Fibroblast of villous mesenchyme (primary cell): ENCODE measurements at places on chromosomes 3 and 15.
A peak's percentile ranks its signal among the peaks of the same experiment; 100 is the strongest.

- DNase-seq: no peak
These were observed 61.6 kb upstream of the LRRFIP2 start for GRCh38 chr3:37236024-37236423.

- DNase-seq: no peak
These were observed 58.1 kb upstream of the CA12 start for GRCh38 chr15:63439536-63440264.

GRCh38 chr15:36428102-36428845 is 151.2 kb upstream of the CDIN1 start:
- DNase-seq: peak; percentile 98

DNA sequence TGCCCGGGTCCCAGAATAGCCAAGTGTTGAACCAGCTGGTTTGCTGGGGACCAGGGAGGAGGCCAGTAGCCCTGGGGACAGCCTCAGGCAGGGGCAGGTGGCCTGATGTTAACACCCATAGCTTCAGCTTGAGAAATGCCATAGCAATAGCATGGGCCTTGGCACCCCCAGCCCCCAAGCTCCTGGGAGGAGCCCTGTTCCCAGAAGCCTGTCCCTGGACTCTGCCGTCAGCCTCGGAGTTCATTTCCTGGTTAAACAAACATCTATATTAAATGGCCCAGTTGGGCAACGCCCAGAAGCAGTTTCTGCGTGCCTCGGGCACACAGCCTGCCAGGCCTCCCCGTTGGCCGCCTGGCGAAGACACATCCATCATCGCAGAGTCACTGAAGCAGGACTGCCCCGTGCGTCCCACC is 58.2 kb downstream of the FGD5 start:
- no peak for DNase-seq

GRCh38 chr3:23385327-23385726 is 182.2 kb downstream of the UBE2E2 start:
- no peak for DNase-seq

DNA sequence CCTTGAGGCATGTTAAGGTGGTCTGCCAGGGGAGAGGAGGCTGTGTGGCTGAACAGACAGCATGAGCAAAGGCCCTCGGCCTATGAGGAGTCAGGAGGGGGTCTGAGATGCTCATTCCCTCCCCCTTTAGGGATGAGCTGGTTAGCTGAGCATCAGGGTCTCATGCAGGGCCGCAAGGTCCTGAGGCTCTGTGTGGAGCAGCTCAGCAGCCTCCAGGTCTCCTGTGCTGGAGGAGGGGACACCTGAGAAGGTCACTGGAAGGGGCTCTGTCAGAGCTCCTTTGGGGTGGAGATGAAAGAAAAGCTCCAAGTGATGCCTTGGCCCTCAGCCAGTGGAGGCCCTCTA is 67.1 kb downstream of the RASGRF1 start:
- no peak for DNase-seq

GRCh38 chr15:55282284-55282833 is 7.3 kb downstream of the RAB27A start:
- peak; percentile 96 for DNase-seq

- DNase-seq: no peak
These were observed 79.2 kb upstream of the OCA2 start for GRCh38 chr15:28178290-28178689.

GRCh38 chr3:102074946-102075345 is 225.6 kb downstream of the NFKBIZ start:
- peak; percentile 91 for DNase-seq

DNA sequence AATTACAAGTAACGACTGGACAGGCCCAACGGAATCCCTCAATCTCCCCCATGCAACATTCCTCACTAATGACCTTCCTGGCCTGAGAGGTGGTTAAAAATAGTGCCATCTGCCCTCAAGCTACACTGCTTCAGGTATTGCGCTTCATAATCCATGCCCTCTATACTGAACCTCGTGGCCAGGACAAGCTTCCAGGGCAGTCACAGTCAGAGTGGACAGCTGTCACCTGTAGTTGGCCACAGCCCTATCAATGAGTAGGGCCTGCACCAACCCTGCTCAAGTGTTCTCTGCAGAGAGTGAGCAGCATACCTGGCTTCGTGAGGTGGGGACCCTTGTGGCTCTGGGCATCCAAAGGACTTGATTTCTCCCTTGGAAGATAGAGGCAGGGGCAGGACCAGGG is 46.9 kb upstream of the SEMA4B start:
- DNase-seq: no peak

GRCh38 chr3:190360228-190360627 is 27.7 kb upstream of the CLDN16 start:
- DNase-seq: no peak

DNA sequence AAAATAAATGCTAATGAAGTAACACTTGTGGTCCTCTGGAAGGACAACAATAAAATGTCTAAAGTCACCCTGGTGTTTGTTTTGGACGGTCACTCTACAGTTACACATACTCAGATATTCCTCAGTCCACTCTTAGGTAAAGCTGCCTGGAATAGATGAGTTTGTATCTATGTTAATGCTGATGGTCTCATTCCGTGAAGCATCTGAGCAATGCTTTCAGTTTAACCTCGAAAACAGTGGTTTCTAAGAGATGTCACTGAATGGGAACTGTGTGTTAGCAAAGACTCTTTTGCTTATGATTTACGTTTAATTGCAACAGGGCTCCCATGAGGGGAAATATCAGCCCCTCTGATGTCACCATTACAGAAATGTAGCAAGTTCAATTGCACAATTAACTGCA is 49.1 kb downstream of the FBN1 start:
- peak; percentile 67 for DNase-seq

- DNase-seq: no peak
These were observed 290.8 kb downstream of the NFKBIZ start for GRCh38 chr3:102140116-102140515.

GRCh38 chr3:134885877-134886621 is 91.0 kb downstream of the EPHB1 start:
- no peak for DNase-seq

DNA sequence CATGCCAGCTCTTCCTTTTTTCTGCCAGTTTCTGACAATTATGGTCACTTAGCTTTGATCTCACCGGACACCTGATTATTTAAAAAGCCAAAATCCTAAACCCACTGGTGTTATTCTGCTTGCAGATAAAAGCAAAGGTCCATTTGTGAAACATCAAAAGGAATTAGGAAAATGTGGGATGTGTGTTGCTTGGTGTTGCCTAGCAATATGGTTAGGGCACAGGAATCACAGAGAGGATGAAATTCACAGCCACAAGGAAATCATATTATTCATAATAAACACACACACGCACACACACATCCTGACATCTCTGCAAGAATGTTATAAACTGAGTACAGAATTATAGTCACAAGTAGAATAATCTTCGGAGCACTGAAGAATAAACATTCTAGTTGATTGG is 89.3 kb upstream of the BHLHE40 start:
- DNase-seq: no peak

DNA sequence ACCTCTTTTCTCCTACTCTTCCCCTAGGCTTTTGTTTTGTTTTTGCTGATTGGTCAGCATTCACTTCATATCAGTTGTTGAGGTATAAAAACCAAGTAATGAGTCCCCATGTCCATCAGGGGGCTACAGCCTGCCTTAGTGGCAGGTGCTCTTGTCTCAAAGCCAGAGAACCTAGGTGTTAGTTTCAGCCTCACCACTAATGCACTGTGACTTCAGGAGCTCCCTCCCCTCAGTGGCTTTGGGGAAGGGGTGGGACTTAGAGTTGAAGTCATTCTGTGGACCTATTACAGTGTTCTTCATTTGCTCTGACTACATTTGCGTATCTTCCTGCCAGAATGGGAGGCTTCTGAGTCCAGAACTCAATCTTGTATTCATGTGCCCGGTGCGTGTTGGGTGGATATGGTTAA is 41.6 kb downstream of the NR2C2 start:
- no peak for DNase-seq

- DNase-seq: no peak
These were observed 1.4 kb upstream of the MUC13 start for GRCh38 chr3:124935794-124936542.

GRCh38 chr3:72343078-72343477 is 505.2 kb downstream of the SHQ1 start:
- DNase-seq: no peak

DNA sequence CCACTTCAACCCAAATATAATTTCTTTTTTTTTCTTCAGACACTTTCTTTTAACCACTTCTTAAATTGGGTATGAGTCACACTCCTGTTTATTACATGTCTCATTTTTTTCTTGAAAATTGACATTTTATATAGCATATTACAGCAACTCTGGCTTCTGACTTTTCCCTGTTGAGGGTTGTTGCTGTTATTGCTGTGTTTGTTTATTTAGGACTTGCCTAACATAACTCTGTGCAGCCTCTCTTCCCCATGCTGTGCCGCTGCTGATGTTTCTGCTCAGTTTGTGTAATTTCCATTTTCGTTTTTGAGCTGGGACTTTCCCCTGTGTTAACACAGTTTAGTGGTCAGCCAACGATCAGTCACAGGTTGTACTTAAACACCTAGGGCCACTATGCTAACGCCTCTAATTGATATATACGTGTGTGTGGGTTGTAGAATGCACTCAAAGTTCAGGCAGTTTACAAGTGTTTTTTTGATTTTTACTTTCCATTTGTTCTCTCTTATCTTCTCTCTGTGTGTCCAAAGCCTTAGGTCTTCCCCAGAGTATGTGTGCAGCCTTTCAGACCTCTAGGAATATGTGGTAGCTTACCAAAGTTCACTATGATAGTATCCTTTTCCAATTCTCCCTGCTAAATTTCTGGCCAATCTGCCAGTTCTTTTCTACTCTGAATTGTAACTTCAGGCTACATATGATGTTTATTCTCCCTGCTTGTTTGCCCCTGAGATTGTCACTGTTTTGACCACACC is 337.2 kb downstream of the ZBTB20 start:
- DNase-seq: peak; percentile 68

GRCh38 chr3:181716966-181717365 is 5.2 kb downstream of the SOX2 start:
- DNase-seq: no peak

GRCh38 chr15:79004336-79004735 is 59.5 kb upstream of the CTSH start:
- DNase-seq: peak; percentile 58

- DNase-seq: no peak
These were observed 109.6 kb upstream of the THRB start for GRCh38 chr3:24604215-24604614.

DNA sequence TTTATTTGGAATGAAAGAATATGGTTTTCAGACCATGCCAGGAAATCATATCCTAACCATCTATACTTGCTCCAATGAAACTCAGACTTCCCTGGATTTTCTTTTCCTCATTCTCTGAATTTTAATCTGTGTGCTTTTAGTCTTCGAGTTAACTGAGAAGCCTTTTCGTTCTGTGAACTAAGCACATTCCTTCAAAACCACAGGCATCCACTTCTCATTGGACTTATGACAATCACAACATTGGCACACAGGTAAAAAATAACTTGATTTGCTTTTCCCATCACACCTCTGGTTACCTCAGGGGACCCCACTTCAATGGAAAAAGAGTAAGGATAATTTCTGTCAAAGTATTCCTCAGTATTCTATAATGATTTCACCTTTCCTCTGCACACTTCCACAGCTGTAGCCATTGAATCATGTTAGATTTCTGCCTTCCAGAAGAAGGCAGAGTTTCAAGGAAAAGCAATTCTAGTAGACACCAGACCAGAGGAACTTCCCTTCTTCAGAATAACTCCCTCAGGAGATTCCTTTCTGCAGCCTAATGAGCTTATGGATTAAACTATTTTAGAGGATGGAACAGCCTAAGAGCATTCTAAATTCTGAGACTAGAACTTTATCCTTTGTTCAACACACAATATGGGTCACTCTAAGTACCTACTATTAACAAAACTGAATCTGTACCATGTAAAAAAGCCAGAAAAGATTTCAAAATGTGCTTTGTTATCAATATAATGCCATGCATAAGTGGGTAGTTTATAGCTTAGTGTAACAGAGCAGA is 15.9 kb downstream of the COMMD2 start:
- DNase-seq: peak; percentile 19

DNA sequence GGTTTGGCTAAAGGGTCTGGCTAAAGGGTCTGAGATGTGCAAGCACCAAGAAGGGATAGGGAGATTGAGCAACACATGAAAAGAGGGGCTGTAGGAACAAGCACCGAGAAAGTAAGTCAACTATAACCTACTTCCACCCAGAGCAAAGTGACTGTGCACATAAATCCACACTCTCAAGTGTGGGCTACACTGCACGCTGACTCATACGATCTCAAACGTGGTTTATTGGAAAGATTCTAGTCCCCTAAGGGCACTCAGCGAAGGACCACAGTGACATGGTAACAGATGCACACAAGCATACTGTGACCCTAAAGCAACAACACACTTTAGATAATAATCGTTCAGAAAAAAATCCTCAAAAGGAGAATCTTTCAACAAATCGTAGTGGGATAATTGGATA is 48.0 kb downstream of the EHHADH start:
- no peak for DNase-seq

DNA sequence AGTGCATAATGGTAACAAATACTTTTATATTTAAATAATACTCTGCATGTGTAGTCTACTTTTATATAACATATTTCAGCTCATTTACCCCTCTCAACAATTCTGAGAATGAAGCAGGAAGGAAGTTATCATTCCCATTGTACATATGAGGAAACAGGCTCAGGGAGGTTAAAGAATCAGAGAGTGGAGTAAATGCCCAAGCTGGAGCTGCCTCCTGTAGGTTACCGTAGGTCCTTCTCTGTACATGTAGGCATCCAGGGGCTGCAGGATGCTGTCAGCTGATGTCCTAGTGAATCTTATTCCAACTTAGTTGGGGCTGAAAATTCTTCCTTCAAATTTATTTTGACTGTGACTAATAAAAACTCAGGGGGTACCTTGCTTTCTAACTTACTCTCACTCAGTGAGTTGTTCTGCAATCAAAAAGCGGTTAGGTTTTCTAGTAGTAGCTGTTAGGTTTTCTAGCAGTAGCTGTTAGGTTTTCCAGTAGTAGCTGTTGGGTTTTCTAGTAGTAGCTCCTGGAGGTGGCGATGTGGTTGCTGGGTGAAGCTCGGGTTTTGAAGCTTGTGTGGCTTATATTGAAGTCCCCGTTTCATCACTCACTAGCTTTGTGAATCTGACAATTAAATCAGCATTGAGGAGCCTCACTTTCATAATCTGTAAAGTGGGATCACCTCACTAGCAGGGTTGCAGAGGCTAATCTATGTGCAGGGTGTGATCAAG is 357.0 kb downstream of the NR2F2 start:
- no peak for DNase-seq
